ENCODE measurements at places on chromosomes 16 and 17.
A peak's percentile ranks its signal among the peaks of the same experiment; 100 is the strongest.

DNA sequence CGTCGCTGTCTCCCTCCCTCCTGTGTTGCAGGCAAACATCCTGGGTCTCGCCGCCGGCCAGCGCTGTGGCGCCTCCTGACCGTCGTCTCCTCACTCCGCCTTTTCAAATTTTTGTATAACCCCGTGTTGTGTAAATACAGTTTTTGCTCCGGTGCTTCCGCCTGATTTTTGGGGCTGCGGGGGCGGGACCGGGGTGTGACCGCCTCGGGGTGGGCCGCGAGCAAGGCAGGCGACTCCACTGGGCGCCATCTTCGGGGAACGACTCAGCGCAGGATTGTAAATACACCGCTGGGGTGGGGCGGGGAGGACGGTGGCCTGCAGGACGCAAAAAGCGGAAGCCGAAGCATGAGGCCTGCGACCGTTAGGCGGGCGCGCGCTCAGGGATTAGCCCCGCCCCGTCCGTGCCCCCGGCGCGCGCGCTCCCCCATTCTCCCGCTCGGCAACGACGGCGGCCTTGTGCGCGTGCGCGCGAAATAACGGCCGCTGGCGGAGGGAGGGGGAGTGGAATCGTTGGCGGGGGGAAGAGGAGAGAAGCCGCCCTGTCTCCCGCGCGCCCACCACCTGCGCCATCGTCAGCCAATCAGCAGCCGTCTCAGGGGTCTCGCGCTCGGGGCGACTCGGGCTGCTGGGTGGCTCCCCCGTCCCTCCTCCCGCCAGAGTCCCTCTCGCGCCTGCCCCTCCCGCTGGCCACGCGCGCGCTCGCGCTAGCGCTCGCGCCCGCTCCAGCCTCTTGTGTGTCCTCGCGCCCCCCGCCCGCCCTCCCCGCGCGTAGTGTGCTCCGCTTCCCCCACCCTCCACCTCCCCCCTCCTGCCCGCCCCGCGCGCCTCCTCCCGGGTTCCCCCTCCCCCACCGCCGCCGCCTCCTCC lies 864 bp upstream of the MAZ start:
- peak; percentile 96 for DNase-seq

GRCh38 chr16:51508490-51509212 lies 357.6 kb upstream of the SALL1 start:
- DNase-seq, result no peak

DNA sequence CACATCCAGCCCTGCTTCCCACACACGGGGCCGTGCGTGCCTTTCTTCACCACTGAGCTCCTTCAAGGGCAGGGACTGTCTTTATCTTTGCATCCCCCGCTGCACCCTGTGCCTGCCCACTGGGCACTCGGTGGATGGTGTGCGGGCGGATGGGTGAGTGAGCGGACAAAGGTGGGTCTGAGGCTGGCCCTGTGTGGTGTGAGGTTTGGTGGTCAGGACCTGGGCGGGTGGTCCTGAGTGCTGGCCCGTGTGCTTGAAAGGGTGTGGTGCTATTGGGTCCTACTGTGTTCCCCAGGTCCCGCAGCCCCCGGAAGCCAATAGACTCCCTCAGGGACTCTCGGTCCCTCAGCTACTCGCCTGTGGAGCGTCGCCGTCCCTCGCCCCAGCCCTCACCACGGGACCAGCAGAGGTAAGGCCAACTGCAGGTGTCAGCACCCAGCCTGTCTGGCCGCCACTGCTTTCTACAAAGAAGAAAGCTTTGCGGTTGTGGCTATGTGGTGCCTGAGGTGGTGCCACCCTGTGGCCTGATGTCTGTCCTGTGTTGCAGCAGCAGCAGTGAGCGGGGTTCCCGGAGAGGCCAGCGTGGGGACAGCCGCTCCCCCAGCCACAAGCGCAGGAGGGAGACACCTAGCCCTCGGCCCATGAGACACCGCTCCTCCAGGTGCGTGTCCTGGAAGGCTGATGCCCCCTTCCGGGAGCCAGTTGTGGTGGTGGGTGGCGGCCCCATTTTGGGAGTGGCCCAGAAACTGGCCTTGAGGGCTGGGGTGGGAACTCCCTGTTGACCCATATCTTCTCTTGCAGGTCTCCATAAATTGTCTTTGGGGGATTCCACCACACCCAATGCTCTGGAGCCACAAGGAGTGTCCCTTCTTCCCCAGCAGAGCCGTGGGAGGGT lies 6.8 kb downstream of the ELOB start:
- no peak for DNase-seq

DNA sequence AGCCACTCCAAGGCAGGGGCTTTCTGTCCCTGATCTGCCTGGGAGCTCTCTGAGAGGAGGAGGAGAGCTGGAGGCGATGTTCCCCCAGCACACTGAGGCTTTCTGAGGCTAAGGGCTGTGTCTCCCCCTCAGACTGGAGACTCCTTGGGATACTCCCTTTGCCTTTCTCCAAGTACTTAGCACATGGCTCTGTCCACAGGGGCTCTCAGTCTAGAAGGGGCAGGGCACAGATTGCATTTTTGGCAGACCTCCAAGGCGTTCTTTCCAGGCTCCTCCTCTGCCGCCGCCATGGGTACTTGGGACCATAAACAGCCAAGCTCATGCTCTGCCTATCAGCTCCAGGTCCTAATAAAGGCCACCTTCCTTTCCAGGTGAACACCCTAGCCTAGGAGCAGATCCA lies 1.8 kb upstream of the GIP start:
- DNase-seq, result no peak

DNA sequence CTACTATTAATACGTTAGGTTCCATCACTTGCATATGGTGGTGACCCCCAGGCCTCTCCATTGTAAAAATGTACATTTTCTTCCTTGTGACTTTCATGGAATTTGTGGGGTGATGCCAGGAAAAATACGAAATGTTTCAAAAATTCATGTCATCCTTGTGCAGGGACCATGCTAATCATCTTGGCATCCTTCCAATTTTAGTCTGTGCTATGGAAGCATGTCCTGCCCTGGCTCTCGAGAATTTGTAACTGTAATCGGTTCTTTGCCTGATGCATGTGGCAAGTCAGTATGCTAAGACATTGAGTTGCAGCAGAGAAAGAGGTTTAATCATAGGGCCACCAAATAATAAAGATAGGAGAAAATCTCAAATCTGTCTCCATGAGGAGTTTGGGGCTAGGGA lies 14.3 kb upstream of the GINS3 start:
- DNase-seq, result no peak

DNA sequence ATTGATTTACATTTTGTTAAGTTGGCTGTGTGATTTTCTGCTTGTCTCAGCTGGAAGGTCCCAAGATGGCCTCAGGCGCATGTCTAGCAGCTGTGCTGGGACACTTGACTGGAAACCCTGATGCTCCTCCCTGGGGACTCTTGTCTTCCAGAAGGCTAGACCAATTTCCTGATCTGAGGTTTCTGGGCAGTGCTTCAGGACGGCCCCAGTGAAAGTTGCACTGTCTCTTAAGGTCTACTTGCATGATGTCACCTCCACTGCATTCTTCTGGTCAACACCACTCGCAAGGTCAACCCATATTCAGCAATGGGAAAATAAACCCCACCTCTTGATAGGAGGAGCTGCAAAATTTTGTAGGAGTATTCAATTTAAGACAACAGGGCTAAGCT lies 116.0 kb downstream of the SALL1 start:
- DNase-seq, result no peak

GRCh38 chr17:49193513-49194296 lies 16.7 kb downstream of the GNGT2 start:
- DNase-seq, result no peak
